ENCODE measurements at places on chromosomes 1 and 21.

DNA sequence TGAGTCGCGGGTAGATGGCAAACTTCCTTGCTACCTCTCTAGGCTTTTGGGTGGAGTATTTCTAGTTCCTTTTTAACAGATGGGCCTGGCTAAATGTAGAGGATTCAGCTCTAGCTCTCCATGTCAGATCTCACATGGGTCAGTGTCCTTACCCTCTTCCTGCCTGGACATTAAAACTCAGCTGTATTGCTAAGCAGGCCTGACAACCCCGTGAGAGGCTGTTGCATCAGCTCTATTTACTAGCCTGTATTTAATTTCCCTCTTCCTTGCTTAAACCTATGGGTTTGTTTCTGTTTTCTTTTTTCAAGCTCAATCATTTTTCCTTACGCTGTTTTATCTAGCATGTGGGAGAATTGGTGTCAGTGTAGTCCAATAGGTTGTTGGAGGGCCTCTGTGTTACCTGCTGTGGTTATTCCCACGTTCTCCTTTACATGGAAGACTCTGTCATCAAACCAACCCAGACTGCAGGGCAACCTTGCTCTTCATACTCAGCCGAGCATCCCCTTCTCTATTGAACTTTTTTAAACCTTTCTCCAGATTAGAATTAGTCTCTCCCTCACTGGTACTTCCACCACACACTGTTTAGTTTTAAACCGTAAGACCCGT lies 79.5 kb upstream of the BACH1 start:
- DNase-seq, result peak; percentile 49

DNA sequence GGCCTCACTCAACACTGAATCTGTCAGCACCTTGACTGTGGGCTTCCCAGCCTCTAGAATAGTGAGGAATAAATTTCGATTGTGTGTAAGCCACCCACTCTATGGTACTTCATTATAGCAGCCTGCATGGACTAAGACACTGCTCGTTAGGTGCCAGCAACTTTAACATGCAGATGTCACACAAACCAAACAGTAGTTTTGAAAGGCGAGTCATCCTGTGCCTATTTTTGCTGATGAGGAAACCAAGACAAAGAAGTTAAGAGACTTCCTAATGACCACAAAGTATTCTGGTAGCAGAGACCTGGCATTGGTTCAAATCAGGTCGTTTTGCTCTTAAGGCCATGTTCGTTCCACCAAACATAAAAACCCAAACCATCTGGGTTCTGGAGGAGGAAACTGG lies 42.9 kb downstream of the BATF3 start:
- peak; percentile 18 for DNase-seq

- no peak for DNase-seq
Observed at GRCh38 chr1:26994020-26994786, 711 bp downstream of the TRNP1 start.

GRCh38 chr1:64470665-64471217 lies 812 bp downstream of the CACHD1 start:
- DNase-seq, result no peak
